ENCODE measurements at places on chromosomes 4 and X. TPM values are rescaled to one million over a fixed set of nuclear protein-coding genes. Genes with fewer than 3 reads are reported as not detected.

The ERVMER34-1 gene
- total RNA-seq, result not detected

DNA sequence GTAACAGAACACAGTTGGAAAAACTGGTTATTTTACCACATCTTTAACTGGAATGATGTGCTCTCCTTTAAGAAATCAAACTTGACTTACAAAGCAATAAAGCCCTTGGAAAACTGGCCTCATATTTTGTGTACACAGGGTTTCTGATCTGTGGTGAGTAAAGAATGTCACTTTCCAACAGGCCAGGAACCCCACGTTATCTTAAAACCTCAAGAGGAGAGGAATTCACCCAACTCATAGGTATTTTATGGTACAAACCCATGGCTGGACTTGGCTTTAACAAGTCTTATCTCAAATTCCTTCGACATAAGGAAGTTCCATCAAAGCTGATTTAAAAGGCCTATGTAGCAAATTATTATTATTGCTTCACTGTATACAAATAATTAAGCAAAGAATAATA, 1735.1 kb downstream of the PCDH7 start:
- DNase-seq, result no peak
- H3K4me3 ChIP-seq, result no peak overlapping the region

DNA sequence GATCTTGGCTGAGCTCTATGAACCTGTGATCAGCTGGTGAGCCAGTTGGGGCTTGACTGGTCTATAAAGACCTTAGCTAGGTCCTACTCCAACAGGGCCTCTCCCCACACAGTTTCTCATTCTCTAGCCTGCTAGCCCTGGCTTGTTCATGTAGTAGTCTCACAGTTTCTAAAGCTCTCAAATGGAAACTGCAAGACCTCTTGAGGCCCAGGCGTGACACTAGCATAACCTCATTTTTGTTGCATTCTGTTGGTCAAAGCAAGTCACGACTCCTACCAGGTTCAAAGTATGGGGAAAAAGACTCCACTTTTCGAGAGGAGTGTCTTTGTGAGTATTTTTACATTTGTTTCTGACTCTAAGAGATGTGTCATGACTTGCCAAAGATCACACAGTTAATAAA, 50.9 kb downstream of the CEP44 start:
- H3K27me3 ChIP-seq, result no peaks in the 10 kb centered on the region
- no peak for DNase-seq
- no peaks in the 10 kb centered on the region for H3K36me3 ChIP-seq
- no peak overlapping the region for H3K27ac ChIP-seq
- no peaks in the 10 kb centered on the region for H3K4me1 ChIP-seq

GRCh38 chr4:85774000-85774399, 299.1 kb downstream of the ARHGAP24 start:
- H3K27ac ChIP-seq, result no peak overlapping the region
- H3K36me3 ChIP-seq, result no peaks in the 10 kb centered on the region
- no peaks in the 10 kb centered on the region for H3K4me1 ChIP-seq
- DNase-seq, result no peak

- no peak overlapping the region for H3K27ac ChIP-seq
- no peaks in the 10 kb centered on the region for H3K36me3 ChIP-seq
- no peak for DNase-seq
- H3K4me3 ChIP-seq, result no peak overlapping the region
- peaks cover 10% of the 10 kb centered on the region for H3K27me3 ChIP-seq
Observed at GRCh38 chrX:81377329-81377728, 175.4 kb downstream of the SH3BGRL start.

All from activated CD8-positive, alpha-beta memory T cell treated with anti-CD3 and anti-CD28 coated beads, Interleukin-2, amount 10 ng/mL, durations not matched to agents 7 days and 5 days (primary cell).